Activated CD4-positive, alpha-beta T cell treated with anti-CD3 and anti-CD28 coated beads for 36 hours (primary cell): ENCODE measurements at places on chromosomes 1 and 21. TPM values are rescaled to one million over a fixed set of nuclear protein-coding genes. Genes with fewer than 3 reads are reported as not detected.

CRP gene
- not detected for total RNA-seq

CELA3B gene
- total RNA-seq, result not detected

- peaks cover 15% of the 10 kb centered on the region for H3K27me3 ChIP-seq
- peaks cover 8% of the 10 kb centered on the region for H3K36me3 ChIP-seq
- peaks cover 17% of the 10 kb centered on the region for H3K4me1 ChIP-seq
- peak; percentile 84 for DNase-seq
- peak within 1 kb of the TSS; percentile 79 for H3K27ac ChIP-seq
These were observed at the start of gene HYI for GRCh38 chr1:43453442-43454269. HYI (minus strand) TSS chr1:43453931; CDS start chr1:43453793, 138 bp downstream.

GRCh38 chr1:61287014-61287413, 204.7 kb downstream of the NFIA start:
- peaks cover 5% of the 10 kb centered on the region for H3K4me1 ChIP-seq
- H3K36me3 ChIP-seq, result no peaks in the 10 kb centered on the region
- no peak overlapping the region for H3K4me3 ChIP-seq
- peaks cover 2% of the 10 kb centered on the region for H3K27me3 ChIP-seq
- DNase-seq, result no peak
- no peak overlapping the region for H3K27ac ChIP-seq

- DNase-seq, result no peak
- H3K4me1 ChIP-seq, result no peaks in the 10 kb centered on the region
- H3K27ac ChIP-seq, result no peak overlapping the region
- H3K4me3 ChIP-seq, result no peak overlapping the region
- peaks cover 7% of the 10 kb centered on the region for H3K27me3 ChIP-seq
These were observed 24.3 kb downstream of the PTGS2 start for GRCh38 chr1:186655876-186656275.

GRCh38 chr1:145927063-145927886, at the start of gene RBM8A:
RBM8A (minus strand) TSS chr1:145927484; CDS start chr1:145927426, 58 bp downstream.
- no peak within 1 kb of the TSS for H3K27ac ChIP-seq
- peaks cover 28% of the 10 kb centered on the region for H3K4me1 ChIP-seq
- no peak within 1 kb of the TSS for H3K4me3 ChIP-seq
- H3K27me3 ChIP-seq, result no peaks in the 10 kb centered on the region
- peaks cover 17% of the 10 kb centered on the region for H3K36me3 ChIP-seq

DNA sequence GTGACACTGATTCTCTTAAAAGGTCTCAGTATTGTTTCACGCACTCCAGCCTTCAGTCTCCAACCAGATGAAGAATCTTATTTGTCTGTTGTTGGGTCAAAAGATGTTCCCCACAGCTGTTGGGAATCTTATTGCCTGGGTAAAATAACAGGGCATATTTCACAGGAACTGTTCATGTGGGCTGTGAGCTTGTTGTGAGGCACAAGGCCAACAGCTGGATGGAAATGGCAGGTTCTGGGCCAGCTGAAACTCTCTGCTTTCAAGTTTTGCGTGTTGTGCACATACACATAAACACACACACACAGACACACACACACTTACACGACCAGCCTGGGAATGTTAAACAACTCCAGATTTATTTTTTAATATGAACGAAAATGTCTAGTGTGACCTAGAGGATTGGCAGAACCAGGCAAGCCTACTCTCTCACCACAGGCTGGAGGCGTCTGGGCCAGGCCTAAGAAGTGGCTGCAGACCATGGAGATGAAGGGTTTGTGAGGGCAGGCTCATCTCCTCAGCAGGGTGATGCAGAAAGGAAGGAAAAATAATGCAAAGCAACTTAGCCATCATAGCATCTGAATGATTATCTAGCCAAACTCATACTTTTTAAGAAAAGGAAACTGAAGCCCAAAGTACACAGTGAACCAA, 357.0 kb downstream of the TTLL7 start:
- DNase-seq, result no peak
- H3K4me3 ChIP-seq, result no peak overlapping the region
- no peaks in the 10 kb centered on the region for H3K27me3 ChIP-seq
- H3K4me1 ChIP-seq, result peaks cover 4% of the 10 kb centered on the region
- H3K27ac ChIP-seq, result no peak overlapping the region

- H3K4me3 ChIP-seq, result no peak overlapping the region
- H3K36me3 ChIP-seq, result no peaks in the 10 kb centered on the region
- H3K4me1 ChIP-seq, result no peaks in the 10 kb centered on the region
- no peak overlapping the region for H3K27ac ChIP-seq
- no peaks in the 10 kb centered on the region for H3K27me3 ChIP-seq
These were observed 38.7 kb upstream of the TTC22 start for GRCh38 chr1:54839824-54840223.
